CD4-positive, CD25-positive, alpha-beta regulatory T cell (primary cell): ENCODE measurements at places on chromosomes 2 and 18. TPM values are rescaled to one million over a fixed set of nuclear protein-coding genes. Genes with fewer than 3 reads are reported as not detected.

Gene NAT8
- total RNA-seq, result not detected

Gene ACVR1C
- 1.1 TPM for total RNA-seq

GRCh38 chr2:173118395-173118794 lies 42.7 kb downstream of the MAP3K20 start:
- no peak overlapping the region for H3K27ac ChIP-seq
- H3K36me3 ChIP-seq, result no peaks in the 10 kb centered on the region
- H3K27me3 ChIP-seq, result no peaks in the 10 kb centered on the region
- H3K4me3 ChIP-seq, result no peak overlapping the region
- no peaks in the 10 kb centered on the region for H3K4me1 ChIP-seq
- no peak for DNase-seq

Gene PIEZO2
- not detected for total RNA-seq

DNA sequence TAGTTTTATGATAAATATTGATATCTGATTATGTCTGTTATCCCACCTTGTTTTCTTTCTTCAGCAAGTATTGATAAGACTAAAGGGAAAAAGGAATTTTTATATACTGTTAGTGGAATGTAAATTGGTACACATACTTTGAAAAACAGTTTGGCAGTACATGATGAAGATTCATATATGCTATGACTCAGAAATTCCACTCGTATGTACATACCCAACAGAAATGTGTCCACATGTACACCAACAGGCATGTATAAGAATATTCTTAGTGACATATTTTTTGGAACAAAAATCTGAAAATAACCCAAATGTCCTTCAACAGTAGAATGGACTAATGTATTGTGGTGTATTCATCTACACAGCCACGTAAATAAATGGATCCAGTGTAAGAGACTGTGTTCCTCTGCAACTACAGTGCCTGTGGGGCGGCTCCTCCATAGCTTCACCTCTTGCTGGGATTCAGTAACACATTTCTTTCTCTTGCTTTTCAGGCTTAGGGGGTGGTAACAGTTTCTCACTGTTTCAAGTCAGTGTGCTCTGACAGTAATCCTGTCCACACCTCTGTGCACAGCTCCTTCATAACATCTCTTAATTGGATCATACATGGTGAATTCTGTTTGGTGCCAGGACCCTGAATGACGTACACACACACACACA lies 35.5 kb upstream of the ALMS1 start:
- no peaks in the 10 kb centered on the region for H3K4me1 ChIP-seq
- DNase-seq, result no peak
- H3K36me3 ChIP-seq, result no peaks in the 10 kb centered on the region
- no peak overlapping the region for H3K4me3 ChIP-seq

Gene MEP1B
- total RNA-seq, result 0.42 TPM

Gene SP3
- total RNA-seq, result 153 TPM

Gene UBE2E3
- total RNA-seq, result 12.4 TPM

- H3K36me3 ChIP-seq, result no peaks in the 10 kb centered on the region
- H3K27ac ChIP-seq, result no peak overlapping the region
- H3K4me3 ChIP-seq, result peak overlapping the region; percentile 62
- DNase-seq, result no peak
- H3K4me1 ChIP-seq, result peaks cover 5% of the 10 kb centered on the region
Observed at GRCh38 chr2:33321236-33321771, 155.1 kb upstream of the RASGRP3 start.

DNA sequence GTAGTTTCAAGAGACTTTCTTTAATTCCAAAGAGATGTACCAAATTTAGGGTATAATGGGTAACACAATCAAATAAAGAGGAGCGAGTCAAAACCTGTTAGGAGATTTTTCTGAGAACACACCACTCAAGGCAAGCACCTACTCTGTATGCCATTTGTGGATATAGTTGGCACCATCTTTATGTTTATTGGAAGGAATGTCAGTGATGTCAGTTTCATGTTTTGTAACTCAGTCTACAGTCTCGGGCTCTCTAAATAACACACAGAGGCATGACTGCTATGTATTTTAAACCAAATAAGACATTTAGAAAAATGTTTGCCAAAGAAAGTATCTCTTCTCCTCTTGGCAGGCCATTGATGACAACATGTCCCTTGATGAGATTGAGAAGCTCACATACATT lies 59.7 kb downstream of the CPS1 start:
- H3K27ac ChIP-seq, result no peak overlapping the region
- no peaks in the 10 kb centered on the region for H3K4me1 ChIP-seq
- H3K4me3 ChIP-seq, result no peak overlapping the region
- H3K27me3 ChIP-seq, result no peaks in the 10 kb centered on the region

DNA sequence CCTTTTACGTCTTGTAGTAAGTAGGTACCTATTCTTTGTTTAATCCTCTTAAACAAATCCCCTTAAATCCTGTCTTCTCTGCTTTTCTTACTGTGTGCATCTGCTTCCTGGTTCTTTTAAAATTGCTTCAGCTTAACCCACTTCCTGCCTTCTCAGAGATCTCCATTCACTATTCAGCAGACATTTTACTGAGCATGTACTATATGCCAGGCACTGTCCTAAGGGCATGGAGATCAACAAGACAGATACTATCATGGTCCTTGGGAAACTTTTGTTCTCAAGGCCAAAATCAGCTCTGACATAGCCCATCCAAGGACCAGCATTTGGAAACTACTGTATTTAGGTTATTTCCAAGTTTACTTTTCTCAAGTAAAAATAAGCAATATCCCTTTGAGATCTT lies 227.5 kb downstream of the TPGS2 start:
- H3K4me1 ChIP-seq, result no peaks in the 10 kb centered on the region
- no peaks in the 10 kb centered on the region for H3K27me3 ChIP-seq
- DNase-seq, result no peak
- H3K27ac ChIP-seq, result no peak overlapping the region
- H3K36me3 ChIP-seq, result no peaks in the 10 kb centered on the region

GRCh38 chr2:201704536-201704935 lies 6.1 kb upstream of the MPP4 start:
- H3K4me3 ChIP-seq, result no peak overlapping the region
- no peak overlapping the region for H3K27ac ChIP-seq
- H3K27me3 ChIP-seq, result no peaks in the 10 kb centered on the region
- no peaks in the 10 kb centered on the region for H3K4me1 ChIP-seq
- no peak for DNase-seq

DNA sequence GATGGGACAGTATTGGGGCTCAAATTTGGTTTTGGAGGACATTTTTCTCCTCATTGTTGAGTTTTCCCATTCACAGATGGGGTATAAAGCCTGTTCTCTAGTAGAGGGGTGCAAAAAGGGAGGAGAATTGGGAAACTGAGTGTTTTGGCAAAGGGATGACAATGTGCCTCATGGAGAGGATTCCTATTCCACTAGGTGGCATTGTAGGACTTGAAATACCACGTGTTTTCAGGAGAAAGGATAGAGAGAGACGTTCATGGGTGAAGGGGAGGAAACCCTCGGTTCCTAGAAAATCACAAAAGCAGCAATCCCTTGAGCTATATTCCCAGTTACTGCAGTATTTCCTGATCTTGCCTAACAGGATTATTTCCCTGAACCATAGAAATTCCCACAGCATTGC lies 113.7 kb upstream of the SRD5A2 start:
- no peak overlapping the region for H3K4me3 ChIP-seq
- H3K27ac ChIP-seq, result no peak overlapping the region
- H3K36me3 ChIP-seq, result no peaks in the 10 kb centered on the region
- no peaks in the 10 kb centered on the region for H3K4me1 ChIP-seq
- no peaks in the 10 kb centered on the region for H3K27me3 ChIP-seq

GRCh38 chr2:50492477-50492851 lies 539.5 kb downstream of the NRXN1 start:
- no peak overlapping the region for H3K27ac ChIP-seq
- H3K4me3 ChIP-seq, result no peak overlapping the region

DNA sequence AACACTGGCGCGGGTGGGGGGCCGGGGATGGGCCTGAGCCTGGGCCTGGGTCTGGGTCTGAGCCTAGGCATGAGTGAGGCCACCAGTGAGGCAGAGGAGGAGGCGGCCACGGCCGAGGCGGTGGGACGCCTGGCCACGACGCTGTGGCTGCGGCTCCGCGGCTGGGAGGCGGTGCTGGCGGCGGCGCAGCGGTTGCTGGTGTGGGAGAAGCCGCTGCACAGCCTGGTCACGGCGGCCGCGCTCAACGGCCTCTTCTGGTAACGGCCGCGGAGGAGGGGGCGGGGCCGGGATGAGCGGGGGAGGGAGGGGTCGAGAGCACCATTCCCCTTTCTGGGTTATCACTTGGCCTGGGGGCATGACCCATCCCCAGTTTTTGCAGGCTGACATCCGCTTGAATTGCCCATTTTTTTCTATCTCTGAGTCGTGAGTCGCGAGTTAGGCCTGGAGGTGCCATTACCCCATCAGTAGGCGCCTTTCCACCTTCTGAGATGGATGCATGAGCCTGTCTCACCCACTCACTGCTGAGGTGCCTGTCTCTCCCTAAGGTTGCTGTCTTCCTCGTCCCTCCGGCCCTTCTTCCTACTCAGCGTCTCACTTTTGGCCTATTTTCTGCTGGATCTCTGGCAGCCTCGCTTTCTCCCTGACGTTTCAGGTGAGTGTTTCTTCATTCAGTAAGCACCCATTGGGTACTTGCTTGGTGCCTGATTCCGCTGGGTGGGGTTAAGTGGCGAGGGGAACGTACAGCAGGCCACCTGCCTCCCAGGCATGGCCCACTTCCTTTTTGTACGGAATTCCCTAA lies 501 bp downstream of the RETREG2 start:
- peak; percentile 52 for DNase-seq
- peak overlapping the region; percentile 98 for H3K27ac ChIP-seq
- no peaks in the 10 kb centered on the region for H3K27me3 ChIP-seq

- H3K4me3 ChIP-seq, result no peak overlapping the region
- no peak overlapping the region for H3K27ac ChIP-seq
- DNase-seq, result no peak
- H3K4me1 ChIP-seq, result no peaks in the 10 kb centered on the region
- no peaks in the 10 kb centered on the region for H3K27me3 ChIP-seq
- peaks cover under 1% of the 10 kb centered on the region for H3K36me3 ChIP-seq
Observed at GRCh38 chr2:203195331-203196036, 43.3 kb upstream of the CYP20A1 start.

GRCh38 chr2:24993406-24994145 lies 21.8 kb upstream of the DNAJC27 start:
- no peak overlapping the region for H3K27ac ChIP-seq
- DNase-seq, result no peak
- no peaks in the 10 kb centered on the region for H3K4me1 ChIP-seq
- no peaks in the 10 kb centered on the region for H3K36me3 ChIP-seq
- peaks cover 8% of the 10 kb centered on the region for H3K27me3 ChIP-seq
- H3K4me3 ChIP-seq, result no peak overlapping the region

- H3K4me3 ChIP-seq, result no peak overlapping the region
- no peak for DNase-seq
- no peaks in the 10 kb centered on the region for H3K4me1 ChIP-seq
- no peak overlapping the region for H3K27ac ChIP-seq
- H3K27me3 ChIP-seq, result peaks cover 5% of the 10 kb centered on the region
Observed at GRCh38 chr2:60855989-60856669, 25.2 kb upstream of the REL start.

GRCh38 chr2:101264360-101264939 lies 11.8 kb downstream of the CNOT11 start:
- H3K27me3 ChIP-seq, result no peaks in the 10 kb centered on the region
- no peak overlapping the region for H3K4me3 ChIP-seq

DNA sequence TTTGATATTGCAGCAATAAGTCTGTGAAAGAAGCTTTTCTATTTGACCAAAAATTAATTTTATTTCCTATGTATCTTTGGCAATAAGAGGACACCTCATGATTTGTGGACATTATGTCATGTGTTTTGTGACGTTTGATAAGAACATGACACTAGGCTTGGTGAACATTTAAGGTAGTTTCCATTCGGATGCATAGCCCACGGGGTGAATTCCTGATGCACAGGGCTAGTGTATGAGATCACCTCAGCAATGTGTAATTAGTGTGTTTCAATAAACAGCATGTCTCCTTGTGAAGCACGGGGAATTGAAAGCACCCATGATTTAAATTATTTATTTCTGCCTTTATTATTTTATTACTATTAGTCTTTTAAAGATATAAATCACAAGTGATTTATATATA lies 146.1 kb upstream of the LINC00305 start:
- H3K4me3 ChIP-seq, result no peak overlapping the region
- no peaks in the 10 kb centered on the region for H3K4me1 ChIP-seq
- H3K27ac ChIP-seq, result no peak overlapping the region
- no peak for DNase-seq
- no peaks in the 10 kb centered on the region for H3K27me3 ChIP-seq
- H3K36me3 ChIP-seq, result no peaks in the 10 kb centered on the region

Gene HOXD12
- total RNA-seq, result not detected

DNA sequence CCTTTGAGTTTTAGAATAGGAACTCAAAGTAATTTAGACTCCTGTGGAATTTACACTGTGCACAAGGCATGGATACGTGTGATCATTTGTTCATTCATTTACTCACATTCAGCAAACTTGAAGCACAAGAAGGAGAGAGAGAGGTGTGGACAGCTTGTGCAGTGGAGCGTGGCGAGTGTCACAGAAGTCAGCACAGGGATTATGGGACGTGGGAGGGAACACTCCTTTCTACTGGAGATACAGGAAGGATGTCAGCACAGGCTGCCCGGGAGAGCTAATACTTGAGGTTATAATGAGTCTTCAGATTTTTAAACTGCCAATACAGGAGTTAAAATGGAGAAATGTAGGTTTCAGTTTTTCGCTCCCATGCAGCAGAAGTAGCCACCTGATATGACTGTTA lies 7.0 kb downstream of the FAM228A start:
- DNase-seq, result no peak
- H3K36me3 ChIP-seq, result no peaks in the 10 kb centered on the region
- no peaks in the 10 kb centered on the region for H3K27me3 ChIP-seq
- H3K4me1 ChIP-seq, result no peaks in the 10 kb centered on the region

Gene EMX1
- total RNA-seq, result not detected

- H3K27ac ChIP-seq, result no peak overlapping the region
- no peak overlapping the region for H3K4me3 ChIP-seq
- no peak for DNase-seq
- peaks cover 34% of the 10 kb centered on the region for H3K27me3 ChIP-seq
Observed at GRCh38 chr2:169734169-169734847, 676 bp downstream of the KLHL23 start.

GRCh38 chr2:24402242-24403097 lies 42.1 kb upstream of the ITSN2 start:
- no peak for DNase-seq
- H3K4me3 ChIP-seq, result no peak overlapping the region
- peaks cover 3% of the 10 kb centered on the region for H3K27me3 ChIP-seq
- peaks cover 2% of the 10 kb centered on the region for H3K4me1 ChIP-seq
- no peaks in the 10 kb centered on the region for H3K36me3 ChIP-seq
- no peak overlapping the region for H3K27ac ChIP-seq

- no peak overlapping the region for H3K4me3 ChIP-seq
- DNase-seq, result no peak
- no peak overlapping the region for H3K27ac ChIP-seq
- no peaks in the 10 kb centered on the region for H3K27me3 ChIP-seq
- H3K36me3 ChIP-seq, result peaks cover 58% of the 10 kb centered on the region
Observed at GRCh38 chr2:190961918-190962487, 52.0 kb downstream of the STAT1 start.

DNA sequence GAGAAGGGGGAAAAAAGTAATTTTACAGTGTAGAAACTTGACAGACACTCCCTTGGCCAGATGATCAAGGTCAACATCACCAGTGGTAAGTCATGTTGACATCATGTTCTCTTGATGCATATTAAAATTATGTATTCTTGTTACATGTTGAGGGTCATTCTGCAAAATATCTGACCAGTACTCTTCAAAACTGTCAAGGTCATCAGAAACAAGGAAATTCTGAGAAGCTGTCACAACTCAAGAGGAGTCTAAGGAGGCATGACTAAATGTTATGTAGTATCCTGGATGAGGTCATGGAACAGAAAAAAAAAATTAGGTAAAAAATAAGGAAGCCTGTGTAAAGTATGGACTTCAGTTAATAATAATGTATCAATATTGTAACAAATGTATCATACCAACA lies 6.3 kb downstream of the SGPP2 start:
- H3K27me3 ChIP-seq, result no peaks in the 10 kb centered on the region
- H3K4me3 ChIP-seq, result no peak overlapping the region
- no peak overlapping the region for H3K27ac ChIP-seq
- peaks cover 22% of the 10 kb centered on the region for H3K4me1 ChIP-seq

Gene FZD7
- 0.42 TPM for total RNA-seq

Gene AGXT
- total RNA-seq, result not detected
